ENCODE measurements at places on chromosomes 6 and 20. TPM values are rescaled to one million over a fixed set of nuclear protein-coding genes. Genes with fewer than 3 reads are reported as not detected.
A peak's percentile ranks its signal among the peaks of the same experiment; 100 is the strongest.

DNA sequence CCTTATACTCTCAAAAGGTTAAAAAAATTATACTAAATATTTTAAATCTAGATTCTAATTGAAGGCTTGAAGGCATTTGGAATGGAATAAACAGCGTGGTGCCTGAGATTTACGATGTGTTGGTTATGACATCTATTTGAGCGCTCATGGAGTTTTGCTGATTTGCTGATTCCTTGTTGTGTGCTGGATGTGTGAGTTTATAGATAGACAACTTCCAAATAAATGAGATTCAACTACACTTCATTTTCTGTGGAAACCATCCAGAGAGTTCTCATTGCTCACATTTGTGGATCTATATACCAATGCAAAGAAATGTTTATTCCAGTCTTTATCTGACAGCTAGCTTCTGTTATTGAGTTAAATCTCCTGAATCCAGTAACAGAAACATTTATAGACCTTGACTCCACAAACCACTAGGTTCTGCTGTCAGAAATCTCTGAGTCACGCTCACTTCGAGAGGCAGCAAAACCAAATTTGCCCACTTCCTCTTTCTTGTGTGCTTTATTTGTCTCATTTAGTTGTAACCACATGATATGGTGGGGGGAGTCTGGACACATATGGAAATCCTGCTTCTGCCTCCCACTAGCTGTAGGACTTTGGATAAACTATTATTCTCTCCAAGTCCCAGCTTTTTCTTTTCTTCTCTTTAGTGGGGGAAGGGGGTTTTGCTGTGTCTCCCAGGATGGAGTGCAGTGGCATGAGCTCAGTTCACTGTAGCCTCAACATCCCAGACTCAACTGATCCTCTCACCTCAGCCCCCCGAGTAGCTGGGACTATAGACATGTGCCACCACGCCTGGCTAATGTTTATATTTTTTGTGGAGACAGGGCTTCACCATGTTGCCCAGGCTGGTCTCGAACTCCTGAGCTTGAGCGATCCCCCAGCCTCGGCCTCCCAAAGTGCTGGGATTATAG is 54.5 kb downstream of the IPCEF1 start:
- DNase-seq, result no peak

DNA sequence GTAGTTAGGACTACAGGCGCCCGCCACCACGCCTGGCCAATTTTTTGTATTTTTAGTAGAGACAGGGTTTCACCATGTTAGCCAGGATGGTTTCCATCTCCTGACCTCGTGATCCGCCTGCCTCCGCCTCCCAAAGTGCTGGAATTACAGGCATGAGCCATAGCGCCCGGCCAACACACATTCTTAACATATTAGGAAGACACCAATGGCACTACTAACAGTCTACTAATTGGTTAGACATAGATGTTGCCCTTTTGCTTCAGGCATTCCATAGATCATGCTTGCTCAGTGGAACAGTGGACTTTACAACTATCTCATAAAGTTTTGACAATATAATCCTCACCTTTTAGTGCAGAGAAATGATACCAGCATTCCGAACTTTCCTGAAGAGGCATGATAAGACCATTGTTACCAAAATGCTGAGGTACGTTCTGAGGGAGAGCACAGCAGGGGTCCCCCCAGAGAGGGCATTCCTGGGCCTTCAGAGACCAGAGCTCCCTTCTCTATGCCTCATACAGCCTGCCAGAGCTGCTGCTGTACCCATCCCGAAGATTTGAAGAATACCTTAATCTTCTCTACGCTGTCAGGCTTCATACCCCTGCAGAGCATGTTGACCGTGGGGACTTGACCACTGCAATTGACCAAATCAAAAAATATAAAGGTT is 89.4 kb downstream of the ECT2L start:
- no peak for DNase-seq

GRCh38 chr6:31037169-31037568 is 26.9 kb downstream of the MUC22 start:
- no peak for DNase-seq

- DNase-seq, result no peak
Measured at GRCh38 chr6:21208796-21209186, 384.8 kb upstream of the SOX4 start.

DNA sequence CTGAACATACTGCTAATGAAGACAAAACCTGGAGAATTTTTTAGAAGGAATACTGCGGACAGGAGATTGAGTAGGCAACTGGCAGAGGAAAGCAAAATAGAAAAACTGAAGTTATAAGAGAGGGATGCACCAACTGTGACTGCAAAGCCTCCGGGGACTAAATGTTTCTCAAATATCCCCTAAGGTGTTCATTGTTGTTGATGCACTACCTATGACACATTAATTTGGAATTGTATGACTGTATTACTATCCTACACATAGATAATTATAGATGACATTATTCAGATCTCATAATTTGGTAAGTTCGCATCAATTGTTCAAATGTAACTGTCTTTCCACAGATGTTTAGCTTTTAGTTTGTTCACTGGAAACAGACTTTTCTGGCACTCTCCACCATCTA is 341.1 kb downstream of the MMUT start:
- no peak for DNase-seq

DNA sequence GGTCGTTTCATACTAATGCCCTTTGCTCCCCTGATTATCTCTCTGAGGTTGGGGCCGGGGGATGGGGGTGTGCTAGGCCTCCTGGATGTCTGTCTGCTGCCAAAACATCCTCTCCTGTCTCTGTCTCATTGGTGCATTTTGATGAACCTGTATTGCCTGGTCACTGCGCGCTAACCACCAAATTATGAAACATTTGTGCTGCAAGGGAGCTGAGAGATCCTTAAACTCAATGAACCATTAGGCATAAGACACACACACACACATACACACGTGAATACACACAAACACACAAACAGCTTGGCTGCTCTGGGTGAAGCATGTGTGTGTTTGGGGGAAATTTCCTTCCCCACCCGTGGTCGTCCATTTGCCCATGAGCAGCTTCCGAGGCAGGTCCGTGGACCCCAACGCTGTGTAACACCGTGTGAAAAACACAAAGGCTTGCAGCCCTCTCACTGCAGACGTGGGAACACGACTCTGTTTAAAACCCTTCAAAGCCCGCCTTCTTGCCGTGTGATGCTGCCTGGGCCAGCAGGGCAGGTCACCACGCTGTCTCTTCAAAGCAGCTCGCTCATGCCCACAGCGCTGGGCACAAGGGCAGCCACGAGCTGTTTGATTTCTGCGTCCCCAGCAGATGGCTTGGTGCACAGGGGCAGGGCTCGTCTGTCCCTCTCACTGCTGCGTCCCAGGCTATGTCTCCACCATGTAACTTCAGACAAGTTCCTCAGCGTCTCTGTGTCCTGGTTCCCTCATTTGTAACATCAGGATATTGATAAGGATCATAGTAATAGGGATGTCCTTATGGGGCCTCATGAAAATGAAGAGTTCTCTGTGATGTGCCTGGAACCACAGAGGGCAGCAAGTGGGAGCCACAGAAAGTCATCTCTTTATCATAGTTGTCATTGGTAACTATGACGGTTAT is 96.8 kb downstream of the CDH26 start:
- no peak for DNase-seq

DNA sequence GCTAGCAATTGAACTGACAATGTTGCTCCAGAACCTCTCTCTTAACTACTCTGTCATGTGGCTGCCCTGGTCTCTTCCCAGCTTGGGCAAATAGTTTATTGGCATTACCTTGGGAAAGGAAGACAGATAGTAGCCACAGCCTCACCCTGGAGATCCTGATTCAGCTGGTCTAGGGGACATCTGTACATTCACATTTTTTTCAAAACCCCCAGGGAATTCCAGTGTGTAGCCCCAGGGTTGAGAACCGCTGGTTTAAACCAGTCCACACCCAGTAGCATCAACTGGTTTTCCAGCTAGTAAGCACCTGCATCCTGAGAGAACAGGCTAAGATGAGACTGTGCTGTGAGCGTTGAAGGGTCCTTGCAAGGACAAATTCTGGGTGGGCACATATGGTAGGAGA is 9.6 kb downstream of the SCUBE3 start:
- no peak for DNase-seq

GRCh38 chr20:33647603-33648395 is 14.3 kb upstream of the C20orf144 start:
- DNase-seq, result no peak

DNA sequence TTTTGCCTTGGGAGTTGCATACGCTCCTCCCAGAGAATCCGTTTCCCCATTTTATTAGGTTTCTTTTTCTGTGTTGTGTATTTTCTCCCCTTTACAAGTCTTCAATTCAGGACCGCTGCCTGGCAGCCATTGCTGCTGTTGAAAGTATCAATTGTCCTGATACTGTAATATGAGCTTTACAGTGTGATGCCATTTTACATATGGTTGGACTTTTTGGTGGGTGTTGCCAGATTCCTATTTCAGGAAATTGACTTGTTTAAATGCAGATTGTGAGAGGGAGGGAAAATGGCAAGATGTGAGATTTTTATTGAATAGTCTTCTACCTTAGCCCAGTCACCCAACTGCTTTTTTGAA is 1.2 kb downstream of the PANK2 start:
- peak; percentile 34 for DNase-seq

DNA sequence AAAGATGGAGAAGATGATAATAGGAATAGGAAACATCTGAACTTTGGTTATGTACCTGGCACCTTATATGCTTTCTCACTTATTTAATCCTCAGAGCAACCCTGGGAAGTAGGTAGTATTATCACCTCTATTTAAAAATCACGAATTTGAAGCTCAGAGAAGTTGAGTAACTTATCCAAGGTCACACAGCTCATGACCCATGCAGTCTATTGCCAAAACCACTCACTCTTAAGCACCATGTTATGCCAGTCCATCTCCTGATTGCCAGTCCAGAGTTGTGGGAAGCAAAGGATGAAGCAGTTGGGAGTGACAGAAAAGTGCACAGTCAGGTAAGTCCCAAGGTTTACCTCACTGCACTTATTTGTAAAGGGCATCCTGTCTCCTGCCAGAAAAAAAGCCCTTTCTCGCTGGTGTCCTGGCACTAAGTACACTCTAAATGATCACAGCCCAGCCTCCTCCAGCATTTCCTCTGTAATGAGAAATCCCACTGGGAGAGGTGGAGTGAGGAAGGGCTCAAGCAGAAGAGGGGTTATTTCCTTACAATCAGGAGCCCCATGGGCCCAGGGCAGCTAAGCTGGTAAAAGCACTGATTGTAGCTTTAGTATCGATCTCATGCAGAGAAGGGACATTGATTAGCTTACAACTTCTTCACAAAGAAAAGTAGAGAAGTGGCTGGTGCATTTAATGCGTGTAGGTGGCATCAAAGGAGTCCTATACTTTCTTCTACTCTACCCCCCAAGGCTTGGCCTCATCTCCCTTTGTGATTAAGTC is 21.3 kb upstream of the SCGN start:
- DNase-seq, result no peak

DNA sequence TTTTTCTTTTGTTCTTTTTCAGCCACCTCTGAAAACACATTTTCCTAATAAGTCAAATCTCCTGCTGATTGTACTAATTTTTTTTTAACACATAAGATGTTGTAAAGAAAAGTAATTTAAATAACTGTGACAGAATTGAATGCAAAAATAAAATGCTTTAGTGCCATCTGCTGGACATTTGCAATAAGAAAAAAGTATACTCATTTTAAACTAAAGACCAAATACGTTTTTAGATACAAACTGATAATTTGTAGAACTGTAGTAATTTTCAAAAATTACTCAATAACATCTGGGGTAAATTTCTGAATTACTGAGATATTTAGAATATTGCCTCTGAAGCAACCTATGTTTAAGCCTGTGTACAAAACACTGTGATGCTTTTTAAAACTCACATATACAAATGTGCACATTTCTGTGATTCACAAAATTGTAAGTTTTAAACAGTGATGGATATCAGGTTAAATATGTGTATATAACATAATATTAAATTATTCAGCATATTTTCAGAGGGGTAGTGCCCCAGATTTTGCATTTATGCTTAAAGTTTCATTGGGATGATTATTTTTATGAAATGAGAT is 198.7 kb downstream of the RIMS1 start:
- peak; percentile 12 for DNase-seq

DNA sequence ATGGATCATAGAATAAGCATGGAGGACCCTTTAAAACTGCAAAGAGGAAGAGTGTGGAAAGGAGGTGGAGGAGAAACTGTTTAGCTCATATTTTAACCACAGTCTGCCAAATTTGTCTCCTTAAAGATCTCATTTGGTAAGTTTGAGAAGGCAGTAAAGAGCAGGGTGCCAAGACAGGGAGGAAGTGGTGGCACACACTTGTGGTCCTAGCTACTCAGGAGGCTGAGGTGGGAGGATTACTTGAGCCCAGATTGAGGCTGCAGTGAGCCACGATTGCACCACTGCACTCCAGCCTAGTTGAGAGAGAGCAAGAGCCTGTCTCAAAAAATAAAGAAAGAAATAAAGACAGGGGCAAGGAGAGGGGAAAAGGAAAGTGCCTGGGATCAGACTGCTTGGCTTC is 16.8 kb upstream of the DCBLD1 start:
- no peak for DNase-seq

DNA sequence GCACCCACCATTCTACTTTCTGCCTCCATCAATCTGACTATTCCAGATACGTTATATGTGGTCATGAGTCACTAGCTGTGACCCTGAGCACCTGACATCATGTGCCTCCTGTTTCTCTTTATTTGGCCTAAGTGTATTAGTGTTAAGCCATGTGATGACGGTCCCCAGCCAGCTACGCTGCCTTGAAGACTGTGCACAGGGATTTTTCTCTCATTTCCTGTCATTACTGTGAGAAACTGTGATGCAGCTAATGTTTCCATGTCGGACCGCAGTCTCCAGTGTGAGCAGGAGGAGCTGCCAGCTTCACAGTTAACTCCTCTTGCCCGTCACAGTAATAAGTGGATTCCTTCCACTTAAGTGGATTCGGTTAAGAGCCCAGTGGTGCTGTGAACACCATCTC is 9.9 kb upstream of the SPATS1 start:
- no peak for DNase-seq

- DNase-seq, result no peak
Measured at GRCh38 chr6:129911732-129912131, 50.6 kb upstream of the TMEM244 start.

GRCh38 chr6:148348335-148348734 is 5.7 kb downstream of the SASH1 start:
- no peak for DNase-seq

GRCh38 chr6:139327038-139327437 is 35.2 kb upstream of the TXLNB start:
- DNase-seq, result no peak

GRCh38 chr20:53174454-53174853 is 202.3 kb downstream of the TSHZ2 start:
- DNase-seq, result no peak

The CGA gene
- total RNA-seq, result not detected

The DCBLD1 gene
- 32.3 TPM for total RNA-seq

The DBNDD2 gene
- total RNA-seq, result 5.0 TPM

The MUC21 gene
- total RNA-seq, result not detected

The DACT2 gene
- not detected for total RNA-seq

The KCNS1 gene
- under 0.01 TPM for total RNA-seq

The CCN6 gene
- total RNA-seq, result not detected

The PARD6B gene
- 0.20 TPM for total RNA-seq

The FUCA2 gene
- 29.0 TPM for total RNA-seq

The ZNF391 gene
- total RNA-seq, result 0.22 TPM

The FAM209B gene
- not detected for total RNA-seq

The LY86 gene
- total RNA-seq, result not detected

The SPATA25 gene
- total RNA-seq, result 0.44 TPM

The ABHD16A gene
- total RNA-seq, result 41.2 TPM

The FAM184A gene
- 0.40 TPM for total RNA-seq

The ZBTB46 gene
- total RNA-seq, result 46.4 TPM

Data from lung microvascular endothelial cell (primary cell).